ENCODE measurements at places on chromosomes 6 and 20. TPM values are rescaled to one million over a fixed set of nuclear protein-coding genes. Genes with fewer than 3 reads are reported as not detected.
A peak's percentile ranks its signal among the peaks of the same experiment; 100 is the strongest.

- no peaks in the 10 kb centered on the region for H3K4me1 ChIP-seq
- H3K36me3 ChIP-seq, result no peaks in the 10 kb centered on the region
- no peak overlapping the region for H3K4me3 ChIP-seq
- DNase-seq, result no peak
- H3K27me3 ChIP-seq, result no peaks in the 10 kb centered on the region
- no peak overlapping the region for H3K27ac ChIP-seq
Observed at GRCh38 chr6:81800666-81801065, 48.2 kb upstream of the TENT5A start.

The NR2E1 gene
- not detected for total RNA-seq

- H3K27ac ChIP-seq, result no peak overlapping the region
- no peaks in the 10 kb centered on the region for H3K4me1 ChIP-seq
- no peaks in the 10 kb centered on the region for H3K36me3 ChIP-seq
- H3K27me3 ChIP-seq, result no peaks in the 10 kb centered on the region
- H3K4me3 ChIP-seq, result no peak overlapping the region
Observed at GRCh38 chr6:2101213-2101612, 144.2 kb downstream of the GMDS start.

DNA sequence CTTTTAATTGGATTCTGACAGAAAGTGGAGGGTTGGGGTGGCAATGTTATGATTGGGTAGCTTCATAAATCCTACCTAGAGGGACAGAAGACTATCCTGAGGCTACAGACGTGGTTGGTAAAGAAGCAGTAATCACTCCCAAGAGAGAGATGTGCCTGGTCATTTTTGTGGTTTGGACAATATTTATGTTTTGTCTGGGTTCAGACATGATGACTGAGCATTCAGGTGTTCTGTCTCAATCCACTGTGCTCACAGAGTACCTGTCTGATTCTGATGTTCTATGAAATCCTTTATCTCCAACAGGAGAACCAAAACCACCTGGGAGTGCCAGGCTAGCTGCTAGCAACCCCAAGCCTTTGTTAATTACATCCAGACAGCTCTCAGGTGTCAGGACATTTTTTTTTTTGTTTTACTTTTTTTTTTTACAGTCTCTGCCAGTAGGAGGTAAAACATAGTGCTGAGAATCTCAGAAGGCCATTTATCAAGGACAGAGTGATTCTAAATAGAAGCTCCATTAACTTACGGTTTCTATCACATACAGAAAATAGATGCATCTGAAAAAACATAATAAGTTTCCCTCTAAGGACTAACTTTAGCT lies 1.6 kb upstream of the HLA-DQA1 start:
- DNase-seq, result no peak
- no peaks in the 10 kb centered on the region for H3K4me1 ChIP-seq
- no peak overlapping the region for H3K4me3 ChIP-seq
- H3K27me3 ChIP-seq, result no peaks in the 10 kb centered on the region
- no peak overlapping the region for H3K27ac ChIP-seq

The HTR1E gene
- not detected for total RNA-seq

- DNase-seq, result no peak
- no peaks in the 10 kb centered on the region for H3K27me3 ChIP-seq
- no peak overlapping the region for H3K27ac ChIP-seq
- H3K4me1 ChIP-seq, result no peaks in the 10 kb centered on the region
- no peak overlapping the region for H3K4me3 ChIP-seq
- H3K36me3 ChIP-seq, result no peaks in the 10 kb centered on the region
Observed at GRCh38 chr20:5085380-5085779, 34.4 kb downstream of the PCNA start.

The PROKR2 gene
- not detected for total RNA-seq

The DAAM2 gene
- 22.1 TPM for total RNA-seq

DNA sequence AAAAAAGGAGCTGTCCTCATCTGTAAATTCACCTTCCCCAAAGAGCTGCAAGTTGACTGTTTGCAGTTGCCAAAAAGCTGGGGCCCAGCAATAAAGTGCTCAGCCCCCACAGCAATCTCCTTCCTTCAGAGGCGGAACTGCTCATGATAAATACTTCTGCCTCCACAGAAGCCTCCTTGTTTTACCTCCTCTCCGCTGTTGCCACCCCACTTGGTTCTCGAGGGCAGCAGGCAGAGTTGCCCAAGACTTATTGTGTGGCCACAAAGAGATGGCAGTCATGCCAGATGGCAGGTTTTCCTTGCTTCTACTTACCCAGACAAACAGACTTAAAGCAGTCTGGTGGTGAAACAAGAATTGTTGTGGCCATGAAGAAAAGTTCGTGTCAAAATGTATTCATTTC lies 66.3 kb downstream of the SLX4IP start:
- no peaks in the 10 kb centered on the region for H3K27me3 ChIP-seq
- peak overlapping the region; percentile 24 for H3K4me3 ChIP-seq
- H3K36me3 ChIP-seq, result no peaks in the 10 kb centered on the region

GRCh38 chr20:34544109-34544796 lies 14.3 kb upstream of the MAP1LC3A start:
- peaks cover 10% of the 10 kb centered on the region for H3K4me1 ChIP-seq
- peak overlapping the region; percentile 22 for H3K4me3 ChIP-seq
- H3K27ac ChIP-seq, result no peak overlapping the region
- H3K36me3 ChIP-seq, result peaks cover 14% of the 10 kb centered on the region
- DNase-seq, result no peak
- H3K27me3 ChIP-seq, result no peaks in the 10 kb centered on the region

DNA sequence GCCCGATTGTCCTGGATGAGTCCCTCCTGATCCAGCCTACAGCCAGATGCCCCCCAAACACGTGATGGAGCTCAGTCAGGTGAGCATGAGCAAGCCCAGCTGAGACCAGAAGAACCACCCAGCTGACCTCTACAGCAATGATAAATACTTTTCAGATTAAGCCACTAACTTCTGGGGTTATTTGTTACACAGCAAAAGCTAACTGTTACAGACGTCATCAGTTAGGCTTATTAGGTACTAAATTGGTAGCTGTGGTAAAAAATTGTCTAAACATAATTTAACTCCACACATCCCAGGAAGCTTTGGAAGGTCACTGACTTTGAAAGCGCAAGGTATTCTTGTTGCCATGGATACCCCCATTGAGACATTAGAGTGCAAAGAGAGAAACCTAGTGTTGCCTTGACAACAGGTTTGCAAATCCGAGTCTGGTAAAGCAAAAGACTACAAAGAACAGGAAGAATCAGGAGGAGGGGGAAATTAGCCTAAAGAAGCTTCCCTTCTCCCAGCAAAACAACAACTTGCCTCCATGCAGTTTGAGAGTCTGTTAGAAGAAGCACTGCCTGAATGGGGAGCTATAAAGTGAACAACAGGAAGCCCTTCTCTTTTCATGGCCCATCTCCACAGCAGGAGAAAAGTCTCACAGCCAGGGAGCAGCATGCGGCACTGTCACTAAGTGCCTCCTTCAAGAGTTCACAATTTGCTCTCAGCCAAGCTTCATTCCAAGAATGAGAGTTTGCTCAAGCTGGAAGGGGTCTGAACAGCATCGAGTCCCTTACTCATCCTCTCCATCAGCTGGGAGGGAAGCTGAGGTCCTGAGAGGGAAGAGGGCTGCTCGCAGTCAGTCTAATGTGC lies 41.7 kb upstream of the ZNF831 start:
- DNase-seq, result no peak
- H3K27me3 ChIP-seq, result no peaks in the 10 kb centered on the region
- no peak overlapping the region for H3K27ac ChIP-seq
- H3K4me3 ChIP-seq, result no peak overlapping the region
- no peaks in the 10 kb centered on the region for H3K36me3 ChIP-seq
- H3K4me1 ChIP-seq, result no peaks in the 10 kb centered on the region

DNA sequence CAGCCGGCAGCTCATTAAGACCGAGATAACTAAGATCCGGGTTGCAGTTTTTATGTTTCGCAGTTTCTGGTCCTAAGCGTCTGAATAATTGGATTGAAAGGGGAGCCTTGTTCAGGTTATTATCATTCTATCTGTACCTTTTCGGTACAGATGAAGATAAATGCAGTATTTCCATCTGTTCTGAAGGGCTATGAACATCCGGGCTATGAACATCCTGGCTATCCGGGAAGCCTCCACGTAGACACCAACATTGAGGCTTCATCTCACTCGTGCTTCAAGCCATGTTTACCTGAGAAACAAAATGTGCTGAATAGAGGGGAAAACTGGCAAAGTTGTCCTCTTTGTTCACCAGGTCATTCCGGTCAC lies 399 bp upstream of the REPS1 start:
- H3K27ac ChIP-seq, result peak overlapping the region; percentile 84
- H3K4me1 ChIP-seq, result peaks cover 35% of the 10 kb centered on the region
- peak overlapping the region; percentile 87 for H3K4me3 ChIP-seq
- H3K27me3 ChIP-seq, result no peaks in the 10 kb centered on the region

DNA sequence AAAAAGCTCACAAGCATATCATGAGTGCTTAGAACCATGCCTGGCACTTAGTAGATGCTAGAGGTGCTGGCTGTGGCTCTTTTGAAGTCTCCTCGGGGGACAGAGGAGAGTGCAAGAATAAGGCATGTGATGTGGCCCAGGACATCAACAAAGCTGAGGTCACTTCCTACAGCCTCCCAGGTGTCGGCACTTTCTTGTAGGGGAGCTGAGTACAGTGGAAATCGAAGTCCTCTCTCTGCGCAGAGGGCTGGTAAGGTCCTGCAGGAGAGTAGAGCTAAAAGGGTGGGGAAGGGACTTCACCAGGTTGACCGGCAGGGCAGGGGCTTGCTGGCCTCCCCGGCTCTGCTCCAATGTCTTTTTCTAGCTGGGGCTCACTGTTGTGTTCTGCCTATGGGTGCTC lies 11.2 kb downstream of the SLC13A3 start:
- H3K27ac ChIP-seq, result no peak overlapping the region
- H3K36me3 ChIP-seq, result no peaks in the 10 kb centered on the region
- no peak overlapping the region for H3K4me3 ChIP-seq
- DNase-seq, result peak; percentile 34
- no peaks in the 10 kb centered on the region for H3K27me3 ChIP-seq

The LCA5 gene
- total RNA-seq, result 6.4 TPM

The MCCD1 gene
- not detected for total RNA-seq

The ZC3H12D gene
- total RNA-seq, result 2.2 TPM

- no peak for DNase-seq
- no peak overlapping the region for H3K4me3 ChIP-seq
- H3K36me3 ChIP-seq, result no peaks in the 10 kb centered on the region
- no peaks in the 10 kb centered on the region for H3K4me1 ChIP-seq
Observed at GRCh38 chr6:86357877-86358276, 579.5 kb upstream of the HTR1E start.

DNA sequence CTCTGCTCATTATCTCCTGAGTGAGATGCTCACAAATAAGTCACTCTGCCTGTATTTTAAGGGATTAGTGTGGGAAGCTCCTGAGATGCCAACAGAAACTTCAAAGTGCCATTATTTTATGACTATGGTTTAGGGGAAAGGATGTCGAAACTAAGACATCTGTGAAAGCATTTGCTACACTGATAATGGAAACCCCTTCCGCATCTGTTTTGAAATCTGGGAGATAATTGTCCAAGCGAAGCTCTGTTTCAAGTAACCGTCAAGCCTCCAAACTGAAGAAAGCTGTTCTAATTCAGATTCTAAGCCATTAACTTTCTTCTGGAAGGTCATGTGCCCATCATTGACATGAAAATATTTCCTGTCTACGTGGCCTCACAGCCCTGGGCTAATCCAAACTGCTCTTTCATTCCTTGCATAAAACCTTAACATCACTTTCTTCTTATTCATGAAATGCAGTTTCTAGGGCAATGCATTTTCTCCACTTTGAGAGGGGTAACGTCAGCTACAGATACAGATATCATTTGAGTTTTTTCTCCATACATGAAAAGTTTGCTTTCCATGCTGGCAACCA lies 932.0 kb downstream of the C6orf118 start:
- H3K27me3 ChIP-seq, result no peaks in the 10 kb centered on the region
- no peaks in the 10 kb centered on the region for H3K4me1 ChIP-seq
- no peaks in the 10 kb centered on the region for H3K36me3 ChIP-seq
- H3K27ac ChIP-seq, result no peak overlapping the region
- DNase-seq, result no peak
- H3K4me3 ChIP-seq, result no peak overlapping the region

The SEMG1 gene
- not detected for total RNA-seq

DNA sequence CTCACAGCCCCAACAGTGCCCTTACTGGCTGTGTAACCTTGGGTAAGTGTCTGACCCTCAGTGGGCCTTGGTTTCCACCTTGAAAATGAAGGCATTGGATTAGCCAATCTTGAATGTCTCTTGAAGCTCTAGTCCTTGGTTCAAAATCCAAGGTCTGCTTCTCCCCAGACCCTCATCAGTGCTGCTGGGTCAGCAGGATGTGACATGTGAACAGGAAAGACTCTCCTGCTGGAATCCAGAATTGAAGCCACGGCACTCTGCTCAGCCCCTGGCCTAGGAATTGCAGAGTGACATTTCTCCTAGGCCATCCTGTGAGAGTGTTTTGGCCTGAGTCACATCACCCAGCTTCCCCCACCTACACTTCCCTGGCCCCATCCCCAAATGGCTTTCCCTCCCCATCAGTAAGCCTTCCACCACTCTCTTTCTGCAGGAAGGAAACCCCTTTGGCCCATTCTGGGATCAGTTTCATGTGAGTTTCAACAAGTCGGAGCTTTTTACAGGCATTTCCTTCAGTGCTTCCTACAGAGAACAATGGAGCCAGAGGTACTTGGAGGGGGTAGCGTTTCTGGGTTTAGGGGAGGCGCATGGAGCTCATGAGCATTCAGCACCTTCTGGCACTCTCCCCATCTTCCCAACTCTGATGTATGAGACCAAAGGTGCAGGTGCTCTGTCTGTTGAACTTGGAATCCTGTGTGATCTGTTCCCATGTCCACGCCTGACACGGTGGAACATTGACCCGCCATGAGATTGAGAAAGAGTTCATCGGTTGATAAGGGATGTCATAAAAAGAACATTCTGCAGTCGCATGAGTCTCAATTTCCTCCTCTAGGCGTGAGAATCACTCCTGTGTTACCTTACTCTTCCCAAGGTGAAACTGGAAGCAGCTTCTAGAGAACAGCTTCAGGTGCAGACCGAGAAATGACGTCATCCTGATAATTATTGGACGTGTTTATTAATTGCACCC lies 8.8 kb downstream of the POFUT1 start:
- no peak overlapping the region for H3K27ac ChIP-seq
- no peaks in the 10 kb centered on the region for H3K27me3 ChIP-seq
- H3K36me3 ChIP-seq, result no peaks in the 10 kb centered on the region

DNA sequence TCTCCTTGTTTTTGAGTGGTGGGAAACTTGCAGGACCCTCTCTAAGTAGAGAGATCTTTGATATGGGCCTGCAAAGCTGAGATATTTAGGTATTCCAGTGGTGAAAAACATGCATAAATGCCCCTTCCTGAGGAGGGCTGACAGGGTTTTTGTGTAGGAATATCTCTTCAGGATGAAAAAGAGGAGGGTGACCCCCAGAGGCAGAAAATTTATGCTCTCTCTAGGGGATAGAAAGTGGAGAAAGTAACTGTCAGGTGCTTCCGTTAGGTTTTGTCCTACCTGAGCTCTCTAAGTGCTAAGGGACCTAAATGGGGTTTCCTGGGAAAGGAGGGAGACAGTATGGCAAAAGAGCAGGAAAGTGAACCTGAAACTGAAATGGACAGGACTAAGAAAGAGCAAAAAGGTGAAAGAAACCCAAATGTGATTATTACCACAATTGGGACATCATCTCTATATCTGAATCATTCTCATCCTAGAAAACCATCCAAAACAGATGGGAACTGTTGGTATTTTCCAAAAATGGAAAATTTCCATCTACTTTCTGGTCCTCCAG lies 2.0 kb downstream of the COL19A1 start:
- H3K4me1 ChIP-seq, result peaks cover 11% of the 10 kb centered on the region
- H3K36me3 ChIP-seq, result no peaks in the 10 kb centered on the region
- no peak for DNase-seq
- H3K27me3 ChIP-seq, result no peaks in the 10 kb centered on the region
- no peak overlapping the region for H3K4me3 ChIP-seq

The MRPL2 gene
- 14.2 TPM for total RNA-seq

The COL21A1 gene
- total RNA-seq, result 16.7 TPM

Measured in vagina (tissue), 2 donors.